HCT116 (cell line): ENCODE measurements at places on chromosomes 7 and 10. TPM values are rescaled to one million over a fixed set of nuclear protein-coding genes. Genes with fewer than 3 reads are reported as not detected.

DNA sequence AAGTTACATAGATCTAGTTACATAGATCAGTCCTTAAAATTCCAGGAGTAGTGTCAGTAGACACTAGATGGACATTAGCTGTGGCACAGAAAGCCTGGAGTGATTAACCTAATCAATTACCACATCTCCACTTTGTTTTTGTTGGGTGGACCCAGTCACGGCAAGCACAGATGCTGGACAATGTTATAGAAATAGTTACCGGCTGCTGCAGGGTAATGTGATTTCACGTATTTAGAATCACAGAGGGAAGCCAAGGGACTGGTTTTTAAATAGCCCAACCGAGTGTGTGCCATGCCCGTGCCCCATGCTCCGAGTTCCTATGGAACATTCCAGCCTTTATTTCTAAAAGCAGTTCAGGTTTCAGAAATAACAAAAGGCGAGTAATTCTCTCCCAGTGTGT is 2.8 kb downstream of the LGI1 start:
- H3K4me3 ChIP-seq = no peak overlapping the region
- H3K27me3 ChIP-seq = no peaks in the 10 kb centered on the region
- H3K4me1 ChIP-seq = no peaks in the 10 kb centered on the region
- DNase-seq = no peak
- no peak overlapping the region for H3K27ac ChIP-seq

Gene RAB19
- 2.6 TPM for total RNA-seq

DNA sequence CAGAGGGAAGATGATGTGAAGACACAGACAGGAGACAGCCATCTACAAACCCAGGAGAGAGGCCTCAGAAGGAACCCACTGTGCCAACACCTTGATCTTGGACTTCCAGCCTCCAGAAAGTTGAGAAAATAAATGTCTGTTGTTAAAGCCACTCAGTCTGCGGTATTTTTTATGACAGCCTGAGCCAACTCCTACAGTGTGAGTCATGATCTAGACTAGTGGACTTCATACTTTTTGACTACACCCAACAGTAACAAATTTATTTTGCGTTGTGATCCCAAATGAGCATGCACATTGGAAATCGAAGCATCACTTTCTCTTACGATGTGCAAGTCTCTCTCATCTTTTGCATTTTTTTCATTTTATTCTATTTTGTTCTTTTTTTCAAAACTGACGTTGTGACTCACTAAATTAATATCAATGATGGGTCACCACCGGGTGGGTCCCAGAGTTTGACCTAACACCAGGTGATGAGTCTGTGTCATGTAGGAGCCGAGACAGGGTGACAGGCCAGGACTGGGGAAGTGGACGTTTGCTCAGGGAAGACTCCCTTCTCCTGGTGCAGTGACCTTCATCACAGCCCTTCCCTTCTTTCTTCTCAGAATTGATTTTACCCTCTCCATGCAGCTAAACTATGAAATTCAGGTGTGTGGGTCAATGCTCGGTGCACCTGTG is 28.9 kb downstream of the PHYH start:
- H3K4me1 ChIP-seq = peaks cover 18% of the 10 kb centered on the region
- DNase-seq = peak; percentile 19
- H3K36me3 ChIP-seq = no peaks in the 10 kb centered on the region
- H3K27ac ChIP-seq = no peak overlapping the region
- H3K4me3 ChIP-seq = no peak overlapping the region

GRCh38 chr10:49655099-49655498 is 24.4 kb upstream of the C10orf53 start:
- no peak overlapping the region for H3K27ac ChIP-seq
- H3K4me1 ChIP-seq = no peaks in the 10 kb centered on the region
- no peak overlapping the region for H3K4me3 ChIP-seq

Gene GPR15LG
- total RNA-seq = not detected

Gene MET
- 200 TPM for total RNA-seq

Gene UNCX
- not detected for total RNA-seq

DNA sequence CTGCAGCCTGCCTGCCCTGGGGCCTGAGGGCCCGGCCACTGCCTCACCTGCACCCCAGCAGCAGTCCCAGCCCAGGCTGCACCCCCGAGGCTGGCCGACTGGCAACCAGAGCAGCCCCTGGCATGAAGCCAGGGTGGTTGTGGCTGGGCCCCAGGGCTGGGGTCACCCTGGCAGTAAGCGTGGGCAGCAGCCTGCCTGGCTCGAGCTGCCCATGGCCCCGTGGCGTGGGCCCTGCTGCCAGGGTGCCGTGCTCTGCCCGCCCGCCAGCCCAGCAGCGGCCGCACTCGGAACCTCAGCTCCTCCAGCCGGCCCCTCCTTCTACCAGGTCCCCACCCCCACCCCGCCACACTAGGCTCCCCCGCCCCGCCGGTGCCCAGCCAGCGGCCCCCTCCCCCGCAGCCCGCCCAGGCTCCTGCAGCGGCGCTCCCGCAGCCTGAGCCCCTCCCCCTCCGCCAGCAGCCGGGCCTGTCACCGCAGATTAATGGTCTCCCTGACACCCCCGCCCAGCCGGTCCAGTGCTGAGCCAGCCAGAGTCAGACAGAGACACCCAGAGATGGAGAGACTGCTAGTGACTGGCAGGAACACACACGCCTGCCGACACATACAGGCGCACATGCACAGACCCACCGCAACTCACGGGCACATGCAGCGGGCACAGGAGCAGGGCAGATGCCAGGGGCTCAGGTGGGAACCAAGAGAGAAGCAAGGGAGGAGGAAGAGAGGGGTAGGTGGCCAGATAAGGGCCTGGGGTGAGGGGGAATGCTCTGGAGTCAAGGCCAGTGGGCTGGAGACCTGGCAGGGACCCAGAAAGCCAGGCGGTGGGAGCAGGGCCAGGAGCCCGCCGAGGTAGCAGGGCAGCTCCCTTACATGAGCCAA is 22.4 kb downstream of the KCNH2 start:
- no peak overlapping the region for H3K27ac ChIP-seq
- no peak for DNase-seq
- H3K4me3 ChIP-seq = no peak overlapping the region
- H3K4me1 ChIP-seq = no peaks in the 10 kb centered on the region
- no peaks in the 10 kb centered on the region for H3K36me3 ChIP-seq
- H3K27me3 ChIP-seq = no peaks in the 10 kb centered on the region

DNA sequence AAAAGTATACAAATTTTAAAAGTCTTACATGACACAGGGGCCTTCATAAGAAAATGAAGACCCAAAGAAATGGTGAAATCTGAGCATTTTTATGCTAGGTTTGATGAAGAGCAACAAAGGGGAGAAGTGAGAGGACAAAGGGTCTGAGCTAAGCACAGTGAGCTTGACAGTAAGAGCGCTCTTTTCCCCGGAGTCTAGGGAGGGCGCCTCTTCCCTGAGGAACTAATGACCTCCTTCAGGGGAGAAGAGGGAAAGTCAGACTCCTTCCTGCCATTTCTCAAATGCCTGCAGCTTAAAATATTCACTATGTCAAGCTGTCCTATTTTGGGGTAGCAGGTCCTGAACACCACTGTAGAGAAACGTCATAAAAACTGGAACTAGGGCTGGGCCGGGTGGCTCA is 18.1 kb upstream of the PAXIP1 start:
- DNase-seq = no peak
- H3K4me3 ChIP-seq = no peak overlapping the region
- H3K27me3 ChIP-seq = no peaks in the 10 kb centered on the region

DNA sequence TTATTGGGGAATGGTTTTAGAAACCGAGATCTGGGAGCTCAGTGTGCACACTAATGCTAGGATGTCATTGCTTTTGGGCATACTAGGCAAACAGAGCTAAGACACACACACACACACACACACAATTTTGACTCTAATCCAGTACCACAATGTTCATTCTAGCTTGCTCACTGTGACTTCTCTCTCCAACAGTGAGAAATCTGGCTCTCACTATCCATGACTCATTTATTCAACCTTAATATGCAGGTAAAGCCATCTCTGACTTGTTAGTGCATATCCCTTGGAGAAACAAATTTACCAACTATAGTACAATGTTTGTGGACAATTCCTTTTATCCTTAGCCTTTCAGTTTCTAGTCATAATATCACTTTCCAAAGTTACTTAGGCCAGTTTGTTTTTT is 5.9 kb upstream of the BMS1 start:
- H3K27me3 ChIP-seq = peaks cover 8% of the 10 kb centered on the region; the same call in 1 of the 2 replicates
- DNase-seq = no peak
- peaks cover 4% of the 10 kb centered on the region; the same call in 1 of the 2 replicates for H3K4me1 ChIP-seq
- no peak overlapping the region for H3K4me3 ChIP-seq

- no peak for DNase-seq
- no peak overlapping the region for H3K27ac ChIP-seq
- H3K27me3 ChIP-seq = peaks cover 22% of the 10 kb centered on the region
- no peaks in the 10 kb centered on the region; the same call in 1 of the 2 replicates for H3K4me1 ChIP-seq
Observed at GRCh38 chr10:111543854-111544253, 467.0 kb downstream of the ADRA2A start.

GRCh38 chr10:68364101-68364886 is 31.6 kb upstream of the PBLD start:
- no peaks in the 10 kb centered on the region for H3K4me1 ChIP-seq
- H3K27ac ChIP-seq = no peak overlapping the region
- no peak for DNase-seq
- H3K4me3 ChIP-seq = no peak overlapping the region
- H3K36me3 ChIP-seq = no peaks in the 10 kb centered on the region; the same call in 1 of the 2 replicates
- H3K27me3 ChIP-seq = no peaks in the 10 kb centered on the region

Gene GIMAP2
- not detected for total RNA-seq

Gene RAPGEF5
- total RNA-seq = 15.6 TPM

- no peak overlapping the region for H3K4me3 ChIP-seq
- no peaks in the 10 kb centered on the region for H3K36me3 ChIP-seq
- no peaks in the 10 kb centered on the region for H3K27me3 ChIP-seq
- DNase-seq = no peak
Observed at GRCh38 chr7:35735396-35735795, 40.5 kb upstream of the HERPUD2 start.

GRCh38 chr7:70595370-70595754 is 536.6 kb upstream of the GALNT17 start:
- H3K4me1 ChIP-seq = no peaks in the 10 kb centered on the region
- no peaks in the 10 kb centered on the region for H3K27me3 ChIP-seq
- no peak overlapping the region for H3K27ac ChIP-seq
- no peaks in the 10 kb centered on the region for H3K36me3 ChIP-seq
- H3K4me3 ChIP-seq = no peak overlapping the region
- no peak for DNase-seq

DNA sequence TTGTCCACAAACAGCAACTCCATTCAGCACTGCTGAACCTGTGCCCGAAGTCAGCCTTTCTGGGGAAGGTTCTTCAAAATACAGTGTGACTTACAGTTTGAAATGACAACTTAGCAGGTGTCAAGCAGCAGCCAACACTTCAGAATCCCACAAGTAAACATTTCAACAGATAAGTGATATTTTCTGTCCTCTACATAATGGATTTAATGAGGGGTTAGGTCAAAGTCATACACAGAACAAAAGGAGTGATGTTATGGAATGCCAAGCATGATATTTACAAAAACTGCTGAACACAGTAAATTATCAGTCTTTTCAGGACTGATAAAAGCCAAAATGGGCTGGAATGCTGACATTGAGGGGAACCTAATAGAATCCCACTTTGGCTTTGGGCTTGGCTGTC is 77.6 kb upstream of the JAZF1 start:
- DNase-seq = no peak
- H3K4me3 ChIP-seq = no peak overlapping the region
- no peak overlapping the region for H3K27ac ChIP-seq
- H3K4me1 ChIP-seq = no peaks in the 10 kb centered on the region
- no peaks in the 10 kb centered on the region for H3K36me3 ChIP-seq
- 0 out of 2 replicates have a peak, but pooled peaks cover 6% of the 10 kb centered on the region for H3K27me3 ChIP-seq

Gene NCF1
- 0.27 TPM for total RNA-seq

DNA sequence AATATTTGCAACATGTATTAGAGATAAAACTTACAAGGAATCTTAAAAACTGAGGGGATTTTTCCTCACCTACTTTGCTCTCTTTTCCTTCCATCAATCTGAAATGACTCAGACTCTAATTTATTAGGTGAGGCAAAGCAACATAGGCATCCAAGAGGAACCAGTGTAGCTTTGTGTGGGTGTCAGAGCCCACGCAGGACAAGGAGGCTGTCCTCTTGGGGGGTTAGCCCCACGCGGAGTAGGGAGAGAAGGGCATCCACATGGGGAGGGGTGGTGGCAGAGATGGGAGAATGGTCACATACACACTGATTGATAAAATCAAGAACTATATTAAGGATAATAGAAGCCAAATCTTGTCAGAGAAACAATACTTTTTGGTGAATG is 33.8 kb upstream of the ARMS2 start:
- H3K27ac ChIP-seq = no peak overlapping the region

- H3K4me3 ChIP-seq = no peak overlapping the region
- H3K4me1 ChIP-seq = no peaks in the 10 kb centered on the region
- peak; percentile 41 for DNase-seq
- H3K27ac ChIP-seq = no peak overlapping the region
Observed at GRCh38 chr7:40329601-40330153, 194.9 kb downstream of the SUGCT start.

DNA sequence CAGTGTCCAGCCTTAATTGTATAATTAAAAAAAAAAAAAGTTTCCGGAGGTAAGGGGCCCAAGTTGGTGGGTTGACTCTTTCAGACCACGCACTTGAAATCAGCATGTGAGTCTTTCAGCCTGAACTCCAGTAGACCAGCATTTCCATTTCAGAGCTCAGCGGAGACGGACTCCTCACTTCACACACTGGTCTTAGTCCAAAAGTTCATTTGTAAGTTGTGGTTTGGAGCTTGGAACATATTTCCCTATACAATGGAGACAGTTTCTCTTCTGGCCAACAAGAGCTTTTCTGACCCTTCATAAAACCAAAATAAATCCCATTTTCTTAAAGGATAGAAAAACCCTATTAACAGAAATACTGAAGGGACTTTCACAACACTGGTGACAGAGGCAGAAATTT is 41.0 kb downstream of the ATXN7L1 start:
- no peak for DNase-seq
- no peak overlapping the region for H3K4me3 ChIP-seq
- H3K27me3 ChIP-seq = no peaks in the 10 kb centered on the region
- H3K4me1 ChIP-seq = peaks cover 52% of the 10 kb centered on the region
- H3K36me3 ChIP-seq = no peaks in the 10 kb centered on the region

GRCh38 chr7:17546592-17546991 is 248.1 kb downstream of the AHR start:
- 0 out of 2 replicates have a peak, but pooled peaks cover 3% of the 10 kb centered on the region for H3K4me1 ChIP-seq
- no peaks in the 10 kb centered on the region for H3K27me3 ChIP-seq
- no peak overlapping the region for H3K4me3 ChIP-seq
- no peak for DNase-seq
- no peaks in the 10 kb centered on the region for H3K36me3 ChIP-seq
- H3K27ac ChIP-seq = no peak overlapping the region

- H3K27ac ChIP-seq = peak overlapping the region; percentile 33; the same call in 1 of the 2 replicates
- no peaks in the 10 kb centered on the region for H3K27me3 ChIP-seq
- peak overlapping the region; percentile 47 for H3K4me3 ChIP-seq
- DNase-seq = peak; percentile 47
Observed at GRCh38 chr10:6737080-6737641, 157.1 kb upstream of the PRKCQ start.
